ENCODE measurements at places on chromosomes 7 and 10.

- no peak for DNase-seq
Observed at GRCh38 chr10:120861178-120861855, 10.2 kb downstream of the WDR11 start.

DNA sequence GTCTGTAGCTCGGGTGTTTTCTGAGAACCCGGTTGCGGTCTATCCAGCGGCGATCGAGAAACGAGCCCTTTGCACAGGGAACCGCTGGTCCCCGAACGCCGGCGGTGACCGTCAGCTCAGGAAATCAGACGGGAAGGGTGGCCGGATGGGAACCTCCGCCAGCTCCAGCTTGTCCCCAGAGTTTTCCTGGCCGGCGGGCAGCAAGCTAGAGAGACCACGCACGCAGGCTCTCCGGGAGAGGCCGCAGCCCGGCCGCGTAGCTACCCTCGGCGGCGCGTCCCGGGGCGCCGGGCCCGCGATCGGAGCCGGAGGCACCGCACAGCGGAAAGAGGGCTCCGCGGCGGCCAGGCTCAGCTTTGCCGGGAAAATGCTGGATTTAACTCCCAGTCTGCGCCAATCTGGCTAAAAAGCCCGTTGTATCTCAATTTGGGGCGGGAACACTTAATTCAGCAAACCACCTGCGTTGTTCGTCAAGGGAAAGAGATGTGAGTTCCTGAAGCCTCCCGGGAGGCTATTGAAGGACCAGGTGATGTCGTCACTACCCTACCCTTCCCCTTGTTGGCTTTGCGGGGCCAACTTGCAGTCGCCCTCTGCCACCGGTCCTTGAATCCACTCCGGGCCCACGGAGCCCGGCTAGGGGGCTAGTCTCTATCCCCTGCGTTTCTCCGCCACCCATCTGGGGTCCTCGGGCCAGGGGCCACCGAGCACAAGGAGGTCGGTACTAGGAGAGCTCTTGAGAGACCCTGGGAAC lies 859 bp upstream of the CH25H start:
- peak; percentile 88 for DNase-seq

DNA sequence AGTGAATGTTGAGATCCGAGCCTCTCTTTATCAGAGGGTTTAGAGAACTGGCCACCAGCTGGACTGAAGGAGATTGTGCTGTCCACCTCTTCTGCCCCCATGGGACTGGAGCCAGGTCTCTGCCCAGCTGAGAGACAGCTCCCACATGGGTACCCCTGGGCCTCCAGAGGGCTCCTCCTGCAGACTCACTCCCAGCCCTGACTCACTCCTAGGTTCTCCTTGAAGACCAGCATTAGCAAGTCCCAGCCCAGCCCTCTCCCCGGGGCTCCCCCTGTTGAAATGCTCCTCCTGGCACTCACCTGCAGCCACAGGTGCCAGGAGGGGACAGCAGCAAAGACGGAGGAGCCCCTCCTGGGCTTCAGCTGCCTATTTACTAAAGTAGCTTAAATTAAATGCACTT lies 126.9 kb downstream of the CXCL12 start:
- no peak for DNase-seq

DNA sequence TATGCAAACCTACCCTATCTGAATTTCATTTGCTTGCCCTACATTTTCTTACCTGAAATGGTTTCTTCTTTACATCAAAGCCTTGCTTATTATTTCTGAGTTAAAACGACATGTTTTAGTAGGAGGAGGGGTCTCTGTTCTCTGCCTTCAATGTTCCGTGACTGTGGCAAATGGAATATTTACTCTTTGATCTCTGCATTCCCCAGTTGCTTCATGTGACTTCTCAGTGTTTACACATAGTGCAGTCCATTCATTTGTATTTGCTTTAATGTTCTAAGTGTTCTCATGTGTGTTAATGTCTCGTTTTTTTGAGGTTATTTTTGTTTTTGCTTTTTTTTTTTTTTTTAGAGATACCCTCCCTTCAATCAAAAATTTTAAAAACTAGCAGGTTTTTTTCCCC lies 75.8 kb downstream of the GNAI1 start:
- DNase-seq, result no peak

GRCh38 chr7:151379534-151380198 lies 30.2 kb downstream of the WDR86 start:
- DNase-seq, result peak; percentile 72

- DNase-seq, result no peak
Observed at GRCh38 chr7:108099713-108100112, 30.4 kb downstream of the LAMB4 start.

DNA sequence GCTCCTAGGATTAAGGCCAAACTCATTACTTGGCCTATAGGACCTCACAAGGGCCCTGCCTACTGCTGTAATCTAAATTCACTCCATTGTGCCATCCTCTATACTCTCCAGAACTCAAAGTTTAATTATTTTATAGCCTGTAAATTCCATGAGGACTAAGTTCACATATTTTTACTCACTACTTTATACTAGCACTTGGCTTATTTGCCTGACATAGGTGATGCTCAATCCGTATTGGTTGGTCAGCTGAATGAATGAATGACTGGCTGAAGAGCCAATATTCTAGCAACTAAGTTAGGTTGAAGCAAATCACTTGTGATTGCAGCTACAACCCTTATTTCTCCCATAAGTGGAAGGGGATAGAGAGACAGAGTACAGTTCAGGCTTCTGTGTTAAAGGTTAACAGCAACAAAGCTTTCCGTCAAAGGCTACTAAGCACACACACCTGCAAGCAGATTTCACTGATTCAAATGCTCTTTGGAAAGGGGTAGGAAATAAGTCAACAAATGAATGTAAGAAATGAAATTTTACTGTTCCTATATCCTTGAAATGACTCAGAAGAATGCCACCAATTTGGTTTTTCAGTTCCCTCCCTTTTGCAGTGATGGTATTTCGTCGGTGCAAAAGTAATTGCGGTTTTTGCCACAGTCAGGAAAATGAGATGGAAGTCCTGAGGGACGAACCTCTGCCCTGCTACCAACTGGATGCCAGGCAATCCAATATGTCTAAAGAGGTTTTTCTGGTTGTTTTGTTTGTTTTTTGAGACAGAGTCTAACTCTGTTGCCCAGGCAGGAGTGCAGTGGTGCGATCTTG lies 120.7 kb downstream of the COL28A1 start:
- no peak for DNase-seq

DNA sequence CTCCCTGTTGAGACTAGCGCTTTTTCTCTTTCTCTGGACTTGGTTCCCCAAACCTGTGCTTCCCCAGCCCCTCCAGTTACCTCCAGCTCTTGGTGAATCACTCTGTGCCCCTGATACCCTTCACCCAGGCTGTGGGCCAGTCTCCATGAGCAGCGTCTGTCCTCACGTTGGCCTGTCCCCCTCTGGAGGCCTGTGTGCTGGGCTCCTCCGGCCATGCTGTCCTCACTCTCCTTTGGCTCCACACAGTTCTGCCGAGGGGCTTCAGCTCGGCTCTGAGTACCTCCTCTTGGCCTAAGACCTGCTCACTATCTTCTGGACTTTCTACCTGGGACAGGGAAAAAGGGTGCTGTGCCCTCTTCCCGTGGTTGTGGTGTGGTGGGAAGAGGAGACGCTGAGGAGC lies 140.2 kb upstream of the TNS3 start:
- DNase-seq, result no peak

GRCh38 chr10:26468700-26469099 lies 30.6 kb downstream of the APBB1IP start:
- DNase-seq, result no peak

DNA sequence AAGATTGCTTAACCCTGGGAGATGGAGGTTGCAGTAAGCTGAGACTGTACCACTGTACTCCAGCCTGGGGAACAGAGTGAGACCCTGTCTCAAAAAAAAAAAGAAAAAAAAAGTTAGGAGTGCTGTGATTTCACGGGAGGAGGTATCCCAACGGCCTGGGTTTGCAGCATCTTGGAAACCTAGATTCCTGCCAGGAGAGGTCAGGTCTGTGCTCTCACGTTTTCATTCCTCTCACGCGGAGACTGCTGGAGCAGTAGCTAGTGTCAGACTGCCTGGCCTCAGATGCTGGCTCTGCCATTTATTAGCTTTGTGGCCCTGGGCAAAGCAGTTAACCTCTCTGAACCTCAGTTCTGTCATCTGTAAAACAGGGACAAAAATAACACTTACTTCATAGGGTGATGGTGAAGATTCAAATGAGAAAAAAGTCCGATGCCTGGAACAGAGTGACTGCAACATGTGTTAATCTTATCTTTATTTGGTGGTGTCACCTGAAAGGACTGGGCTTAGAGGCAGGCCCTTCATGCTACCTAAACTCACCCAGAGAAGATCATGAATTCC lies 94.9 kb downstream of the GAD2 start:
- no peak for DNase-seq

- DNase-seq, result no peak
Observed at GRCh38 chr10:120598386-120598785, 141.4 kb downstream of the PLPP4 start.

- DNase-seq, result no peak
Observed at GRCh38 chr10:72310636-72311035, 36.9 kb downstream of the DDIT4 start.

DNA sequence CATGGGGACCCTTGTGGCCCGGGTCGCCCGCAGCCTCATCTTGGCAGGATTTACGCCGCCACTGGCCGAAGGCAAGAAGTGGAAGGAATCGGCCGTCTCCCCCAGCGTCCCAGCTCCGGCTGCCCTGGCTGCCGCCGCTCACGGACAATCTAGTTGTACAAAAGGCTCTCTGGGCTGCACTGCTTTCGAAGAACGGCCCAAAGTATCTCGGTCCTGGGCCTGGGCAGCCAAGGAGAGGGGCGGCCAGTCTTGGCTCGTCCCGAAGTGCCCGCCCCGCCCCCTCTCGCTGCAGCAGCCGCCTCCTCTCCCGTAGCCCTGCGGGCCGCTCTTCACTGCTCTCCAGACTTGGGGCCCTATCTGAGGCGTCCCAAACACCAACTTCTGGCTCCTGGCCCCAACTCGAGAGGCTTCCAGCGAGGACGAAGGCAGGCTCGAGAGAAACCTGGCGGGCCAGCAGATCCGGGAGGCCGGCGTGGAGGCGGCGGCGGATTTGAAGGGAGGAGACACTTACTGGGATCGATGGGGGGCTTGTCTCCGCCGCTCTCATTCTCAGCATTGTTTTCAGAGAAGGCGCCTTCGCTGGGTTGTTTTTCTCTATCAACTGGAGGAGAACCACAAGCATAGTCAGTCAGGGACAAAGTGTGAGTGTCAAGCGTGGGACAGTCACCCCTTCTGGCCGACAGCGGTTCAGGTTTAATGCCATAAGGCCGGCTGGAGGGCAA lies 809 bp downstream of the HOXA9 start:
- DNase-seq, result peak; percentile 87

- no peak for DNase-seq
Observed at GRCh38 chr7:124201768-124202349, 169.0 kb upstream of the TMEM229A start.

- DNase-seq, result no peak
Observed at GRCh38 chr7:81211204-81211933, 292.5 kb upstream of the SEMA3C start.

- peak; percentile 86 for DNase-seq
Observed at GRCh38 chr7:140200061-140200989, 23.5 kb upstream of the KDM7A start.

GRCh38 chr7:76155938-76156337 lies 45.8 kb upstream of the SRRM3 start:
- DNase-seq, result peak; percentile 91

DNA sequence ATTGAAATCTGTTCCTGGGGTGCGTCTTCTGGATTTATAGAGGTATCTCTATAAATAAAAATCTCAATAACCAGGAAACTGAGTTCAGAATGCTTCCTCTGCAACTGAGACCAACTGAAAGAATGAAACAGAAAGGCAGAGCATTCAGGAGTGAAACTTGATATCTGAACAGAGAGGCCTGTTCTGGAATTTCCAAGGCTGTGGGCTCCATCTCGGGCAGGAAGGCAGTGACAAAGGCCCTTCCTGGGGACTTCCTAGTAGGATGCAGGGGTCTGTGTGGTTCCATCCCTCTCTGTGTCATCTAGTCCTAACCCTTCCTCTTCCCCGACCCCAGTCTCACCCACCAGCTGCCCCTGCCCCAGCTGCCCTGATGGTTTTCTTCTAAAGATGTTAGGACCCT lies 52.0 kb downstream of the JCAD start:
- DNase-seq, result no peak

GRCh38 chr7:12727455-12728191 lies 40.2 kb downstream of the ARL4A start:
- no peak for DNase-seq

DNA sequence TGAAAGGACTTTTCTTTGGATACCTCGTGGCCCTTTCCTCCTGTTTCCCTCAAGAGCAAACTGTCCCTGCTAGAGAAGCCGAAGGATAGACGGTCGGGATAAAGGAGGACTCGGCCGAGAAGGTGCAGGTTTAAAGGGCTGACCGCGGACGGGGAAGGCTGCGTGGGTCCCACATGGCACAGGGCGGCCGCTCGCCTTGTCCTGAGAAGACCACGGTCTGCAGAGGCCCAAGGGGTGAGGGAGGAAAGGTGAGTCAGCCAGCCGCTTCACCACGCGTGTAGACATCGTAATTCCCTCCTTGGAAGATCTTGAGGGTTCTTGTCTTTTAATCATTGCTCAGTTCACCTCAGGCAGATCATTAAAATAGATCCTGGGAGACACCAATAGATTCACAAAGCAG lies 253.8 kb downstream of the DPP6 start:
- no peak for DNase-seq

DNA sequence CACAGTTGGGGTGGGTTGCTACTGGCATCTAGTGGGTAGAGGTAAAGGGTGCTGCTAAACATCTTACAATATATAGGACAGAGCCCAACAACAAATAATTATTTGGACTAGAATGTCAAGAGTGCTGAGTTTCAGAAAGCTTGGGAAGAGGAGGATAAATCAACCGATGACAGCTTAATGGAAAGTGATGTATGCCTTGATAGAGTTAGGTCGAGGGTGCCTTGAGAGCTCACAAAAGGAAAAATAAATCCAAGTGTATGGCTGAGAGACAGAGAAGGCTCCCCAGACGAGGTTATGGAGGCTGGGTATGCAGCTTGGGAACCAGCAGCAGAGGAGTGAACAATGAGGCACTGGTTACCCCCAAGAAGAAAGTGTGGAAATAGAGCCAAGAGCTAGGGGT lies 211.1 kb downstream of the HDAC9 start:
- DNase-seq, result no peak

- DNase-seq, result no peak
Observed at GRCh38 chr7:17689361-17689902, 250.9 kb downstream of the SNX13 start.

GRCh38 chr7:120344276-120344675 lies 71.3 kb downstream of the KCND2 start:
- DNase-seq, result no peak
